ENCODE measurements at places on chromosomes 3 and 15. TPM values are rescaled to one million over a fixed set of nuclear protein-coding genes. Genes with fewer than 3 reads are reported as not detected.

Gene IMPG2
- 0.21 TPM for total RNA-seq

Gene UQCRC1
- total RNA-seq, result 226 TPM

Gene PRTG
- 0.41 TPM for total RNA-seq

Gene DUOXA2
- not detected for total RNA-seq

Gene SERP1
- total RNA-seq, result 212 TPM

Gene SLC26A6
- total RNA-seq, result 102 TPM

DNA sequence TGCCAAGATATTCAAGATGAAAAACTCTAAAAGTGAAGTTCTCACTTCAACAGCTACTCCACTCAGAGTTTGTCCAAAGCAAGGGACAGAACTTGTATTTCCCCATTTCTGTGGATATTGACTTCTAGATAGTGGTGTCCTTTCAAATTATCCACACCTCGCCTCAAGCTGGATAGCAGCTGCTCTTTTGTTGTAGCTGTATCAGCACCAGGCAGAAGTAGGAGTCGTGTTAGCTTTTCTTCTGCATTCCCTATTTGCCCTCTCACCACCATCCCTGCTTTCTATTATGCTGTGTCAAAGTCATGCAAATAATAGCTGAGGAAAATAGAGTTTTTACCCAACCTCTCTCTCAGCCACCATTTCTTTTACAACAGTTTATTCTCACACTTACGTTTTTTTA lies 303.8 kb downstream of the EPHA3 start:
- H3K4me1 ChIP-seq, result no peaks in the 10 kb centered on the region
- no peak for DNase-seq
- H3K36me3 ChIP-seq, result no peaks in the 10 kb centered on the region
- no peak overlapping the region for H3K27ac ChIP-seq
- H3K4me3 ChIP-seq, result no peak overlapping the region
- H3K27me3 ChIP-seq, result no peaks in the 10 kb centered on the region

DNA sequence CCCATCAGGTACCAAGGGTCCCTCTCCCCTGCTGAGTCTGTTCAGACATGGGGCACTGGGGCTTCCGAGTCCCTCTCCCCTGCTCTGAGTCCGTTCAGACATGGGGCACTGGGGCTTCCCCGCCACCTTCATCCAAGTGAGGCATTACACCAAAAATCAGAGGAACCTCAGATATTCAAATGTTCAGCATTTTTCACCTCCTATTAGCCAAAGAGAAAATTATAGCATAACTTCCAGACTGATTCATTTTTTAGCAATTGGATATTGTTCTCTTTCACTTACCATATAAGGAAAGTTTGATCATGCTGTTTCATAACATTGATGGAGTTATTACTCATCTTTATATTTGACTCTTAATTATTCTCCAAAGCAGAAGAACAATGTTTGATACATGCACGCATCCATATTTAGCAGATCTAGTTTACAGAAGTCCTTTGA lies 213.9 kb downstream of the MTHFS start:
- DNase-seq, result no peak
- no peaks in the 10 kb centered on the region for H3K27me3 ChIP-seq
- H3K36me3 ChIP-seq, result no peaks in the 10 kb centered on the region
- no peak overlapping the region for H3K4me3 ChIP-seq

DNA sequence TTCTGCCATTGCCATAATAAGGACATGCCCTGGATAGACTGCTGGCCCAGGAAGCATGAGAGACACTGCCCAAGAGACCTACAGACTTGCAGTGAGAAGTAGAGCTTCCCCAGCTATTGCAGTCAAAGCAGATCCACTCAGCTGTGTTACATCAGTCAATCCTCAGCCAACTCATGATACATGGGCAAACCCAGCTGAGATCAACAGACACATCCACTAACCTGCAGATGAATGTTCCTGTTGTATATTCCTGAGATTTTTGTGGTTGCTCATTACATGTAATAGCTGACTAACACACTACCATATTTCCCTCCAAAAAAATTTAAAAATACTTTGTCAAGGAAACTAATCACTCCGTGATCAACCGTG lies 68.6 kb downstream of the DCLK3 start:
- H3K4me1 ChIP-seq, result no peaks in the 10 kb centered on the region
- DNase-seq, result no peak
- H3K27ac ChIP-seq, result no peak overlapping the region

DNA sequence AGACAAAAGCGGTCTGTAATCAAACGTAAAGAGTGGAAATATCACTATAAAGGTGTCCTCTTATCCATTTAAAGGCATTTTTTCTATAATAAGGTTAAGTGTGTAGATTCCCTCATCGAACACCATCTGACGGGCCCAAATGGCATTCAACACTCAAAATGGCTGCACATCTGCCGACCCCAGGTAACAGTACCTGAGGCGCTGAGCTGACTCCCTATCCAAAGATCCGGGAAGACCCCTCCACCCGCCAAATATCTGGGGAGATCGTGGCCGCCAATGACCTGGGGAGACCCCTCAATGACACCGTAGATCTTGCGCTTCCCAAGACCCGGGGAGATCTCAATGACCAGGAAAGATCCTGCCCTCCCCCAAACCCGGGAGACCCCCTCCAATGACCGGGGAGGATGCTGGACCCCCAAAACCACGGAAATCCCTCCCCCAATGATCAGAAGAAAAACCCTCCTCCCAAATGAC lies 476 bp downstream of the IP6K2 start:
- no peaks in the 10 kb centered on the region for H3K27me3 ChIP-seq
- peak overlapping the region; percentile 87 for H3K4me3 ChIP-seq
- H3K27ac ChIP-seq, result peak overlapping the region; percentile 74
- peaks cover 41% of the 10 kb centered on the region for H3K4me1 ChIP-seq

DNA sequence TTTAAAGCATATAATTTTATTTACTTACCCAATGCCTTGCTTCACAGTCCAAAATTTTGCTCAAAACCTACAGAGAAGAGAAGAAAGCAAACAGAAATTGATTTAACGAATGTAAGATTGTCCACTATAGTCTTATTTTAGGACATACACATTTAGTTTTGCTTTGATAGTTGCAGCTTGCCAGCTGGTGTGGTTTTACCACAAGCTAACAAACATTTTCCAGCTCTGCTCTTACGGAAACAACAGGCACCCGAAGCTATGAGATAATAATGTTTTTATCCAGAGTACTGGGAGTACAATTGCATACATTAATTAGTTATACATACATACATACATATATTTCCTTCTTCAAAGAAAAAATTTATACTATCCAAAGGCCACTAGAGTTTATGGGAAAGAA lies 10.4 kb downstream of the BCL6 start:
- DNase-seq, result no peak
- no peak overlapping the region for H3K4me3 ChIP-seq
- peaks cover 24% of the 10 kb centered on the region for H3K4me1 ChIP-seq
- no peak overlapping the region for H3K27ac ChIP-seq
- H3K27me3 ChIP-seq, result no peaks in the 10 kb centered on the region

GRCh38 chr15:82585072-82585471 lies 44.8 kb upstream of the RPS17 start:
- H3K36me3 ChIP-seq, result no peaks in the 10 kb centered on the region
- H3K27me3 ChIP-seq, result no peaks in the 10 kb centered on the region
- H3K27ac ChIP-seq, result no peak overlapping the region
- no peaks in the 10 kb centered on the region for H3K4me1 ChIP-seq
- no peak for DNase-seq

- no peak overlapping the region for H3K4me3 ChIP-seq
- H3K27me3 ChIP-seq, result no peaks in the 10 kb centered on the region
- no peaks in the 10 kb centered on the region for H3K36me3 ChIP-seq
- DNase-seq, result no peak
- no peak overlapping the region for H3K27ac ChIP-seq
- peaks cover 5% of the 10 kb centered on the region for H3K4me1 ChIP-seq
These were observed 6.6 kb downstream of the ATP6V1A start for GRCh38 chr3:113753376-113753985.

DNA sequence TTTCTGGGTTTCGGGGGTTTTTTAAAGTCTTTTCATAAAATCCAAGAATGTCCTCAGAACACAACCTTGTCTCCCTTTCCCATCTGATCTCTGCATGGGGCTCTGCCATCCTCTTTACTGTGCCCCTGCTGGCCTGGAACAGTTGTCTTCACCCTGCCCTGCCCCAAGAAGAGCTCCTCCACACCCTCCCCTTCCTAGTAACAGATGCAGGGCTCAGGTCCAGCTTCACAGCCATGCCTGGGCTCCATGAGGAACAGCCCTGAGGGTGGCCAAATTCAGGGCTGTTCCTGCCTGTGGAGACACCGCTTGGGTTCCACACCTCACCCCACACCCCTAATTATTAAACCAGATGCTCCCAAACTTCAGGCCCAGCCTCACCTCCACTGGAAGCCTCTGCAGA lies 12.9 kb upstream of the ULK3 start:
- no peaks in the 10 kb centered on the region for H3K27me3 ChIP-seq
- H3K27ac ChIP-seq, result no peak overlapping the region
- no peak for DNase-seq
- peaks cover 38% of the 10 kb centered on the region for H3K36me3 ChIP-seq
- peaks cover 5% of the 10 kb centered on the region for H3K4me1 ChIP-seq

DNA sequence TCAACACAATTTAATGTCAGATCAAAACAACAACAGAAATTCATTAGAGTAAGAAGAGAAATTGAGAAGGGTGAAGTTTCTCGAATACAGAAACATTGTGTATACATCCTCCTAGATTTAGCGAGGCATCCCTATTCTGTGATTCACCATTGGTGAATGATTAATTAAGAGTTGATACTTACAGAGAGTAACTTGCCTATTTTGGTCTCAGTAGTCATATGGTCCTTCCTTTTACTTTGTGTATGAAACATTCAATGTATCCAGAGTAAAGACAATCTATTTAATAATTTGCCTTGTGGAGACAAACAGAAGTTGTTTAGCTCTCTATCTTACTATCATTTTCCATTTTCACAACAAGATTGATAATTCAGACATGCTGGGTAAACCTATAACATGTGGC lies 432.0 kb downstream of the ZPLD1 start:
- H3K27me3 ChIP-seq, result no peaks in the 10 kb centered on the region
- no peak overlapping the region for H3K4me3 ChIP-seq
- H3K36me3 ChIP-seq, result no peaks in the 10 kb centered on the region
- H3K27ac ChIP-seq, result no peak overlapping the region
- no peaks in the 10 kb centered on the region for H3K4me1 ChIP-seq

DNA sequence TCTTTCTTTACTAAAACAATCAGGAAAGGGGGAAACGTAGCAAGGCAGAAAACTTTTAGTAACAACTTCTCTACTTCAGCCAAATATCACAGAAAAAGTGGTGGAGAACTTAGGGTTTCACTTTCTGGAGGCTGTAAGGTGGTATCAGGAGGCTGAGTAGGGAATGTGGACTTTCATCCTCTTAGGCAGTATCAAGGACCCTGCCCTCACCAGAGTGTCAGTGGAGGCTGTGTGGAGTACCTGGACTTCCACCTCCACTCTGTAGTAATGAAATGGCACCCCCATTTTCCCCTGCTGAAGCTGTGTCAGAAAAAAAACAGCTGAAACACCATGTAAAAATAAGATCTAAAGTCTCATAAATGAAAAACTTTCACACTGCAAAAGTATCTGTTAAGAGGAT lies 11.2 kb upstream of the HHLA2 start:
- H3K27ac ChIP-seq, result no peak overlapping the region
- no peaks in the 10 kb centered on the region for H3K4me1 ChIP-seq
- no peak for DNase-seq
- no peaks in the 10 kb centered on the region for H3K27me3 ChIP-seq
- H3K4me3 ChIP-seq, result no peak overlapping the region

DNA sequence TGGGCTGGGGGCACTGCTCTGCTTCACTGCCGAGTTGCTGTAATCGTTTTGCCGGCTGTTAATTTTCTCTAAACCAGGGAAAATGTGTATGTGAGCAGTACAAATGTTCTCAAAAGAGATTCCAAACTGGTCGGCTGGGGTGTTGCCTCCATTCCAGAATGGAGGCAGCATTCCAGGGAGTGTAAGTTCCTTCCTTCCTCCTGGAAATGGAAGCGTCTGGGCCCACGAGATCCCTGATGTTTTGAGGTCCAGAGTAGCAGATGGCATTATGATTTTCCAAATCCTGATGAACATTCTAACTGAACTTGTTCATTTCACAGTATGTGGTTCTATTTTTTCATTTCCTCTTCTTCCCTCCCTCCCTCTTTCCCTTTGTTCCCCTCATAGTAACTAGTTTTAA lies 64.4 kb upstream of the SKOR1 start:
- no peaks in the 10 kb centered on the region for H3K27me3 ChIP-seq
- DNase-seq, result no peak
- no peaks in the 10 kb centered on the region for H3K36me3 ChIP-seq

DNA sequence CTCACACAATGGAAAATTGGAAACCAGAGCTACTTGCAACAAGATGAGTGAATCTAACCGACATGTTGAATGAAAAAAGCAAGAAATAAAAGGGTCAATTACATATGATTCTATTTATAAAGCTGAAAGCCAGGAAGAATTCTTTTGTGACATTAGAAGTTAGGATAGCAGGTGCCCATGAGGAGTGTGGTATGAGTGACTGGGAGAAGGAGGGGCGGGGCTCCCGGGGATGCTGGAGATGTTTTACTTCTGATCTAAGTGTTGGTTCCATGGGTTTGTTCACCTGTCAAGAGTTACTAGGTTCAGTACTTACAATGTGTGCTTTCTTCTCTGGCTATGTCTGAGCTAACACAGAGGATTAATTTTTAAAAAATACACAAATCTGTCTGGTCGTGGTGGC lies 60.8 kb downstream of the NSMCE3 start:
- no peaks in the 10 kb centered on the region for H3K36me3 ChIP-seq
- DNase-seq, result no peak
- H3K27ac ChIP-seq, result no peak overlapping the region
- H3K4me3 ChIP-seq, result no peak overlapping the region
- no peaks in the 10 kb centered on the region for H3K4me1 ChIP-seq
- H3K27me3 ChIP-seq, result no peaks in the 10 kb centered on the region

GRCh38 chr15:27498700-27499099 lies 527.7 kb downstream of the GABRG3 start:
- DNase-seq, result no peak
- no peak overlapping the region for H3K27ac ChIP-seq
- no peak overlapping the region for H3K4me3 ChIP-seq
- no peaks in the 10 kb centered on the region for H3K36me3 ChIP-seq

GRCh38 chr3:87052499-87053260 lies 61.7 kb upstream of the VGLL3 start:
- no peak for DNase-seq
- H3K27ac ChIP-seq, result no peak overlapping the region
- H3K4me3 ChIP-seq, result no peak overlapping the region
- H3K4me1 ChIP-seq, result no peaks in the 10 kb centered on the region

- peaks cover 6% of the 10 kb centered on the region for H3K4me1 ChIP-seq
- peak overlapping the region; percentile 61 for H3K4me3 ChIP-seq
- no peaks in the 10 kb centered on the region for H3K36me3 ChIP-seq
- no peaks in the 10 kb centered on the region for H3K27me3 ChIP-seq
- DNase-seq, result peak; percentile 19
- H3K27ac ChIP-seq, result peak overlapping the region; percentile 61
These were observed 85.3 kb downstream of the MEIS2 start for GRCh38 chr15:37015035-37015434.

DNA sequence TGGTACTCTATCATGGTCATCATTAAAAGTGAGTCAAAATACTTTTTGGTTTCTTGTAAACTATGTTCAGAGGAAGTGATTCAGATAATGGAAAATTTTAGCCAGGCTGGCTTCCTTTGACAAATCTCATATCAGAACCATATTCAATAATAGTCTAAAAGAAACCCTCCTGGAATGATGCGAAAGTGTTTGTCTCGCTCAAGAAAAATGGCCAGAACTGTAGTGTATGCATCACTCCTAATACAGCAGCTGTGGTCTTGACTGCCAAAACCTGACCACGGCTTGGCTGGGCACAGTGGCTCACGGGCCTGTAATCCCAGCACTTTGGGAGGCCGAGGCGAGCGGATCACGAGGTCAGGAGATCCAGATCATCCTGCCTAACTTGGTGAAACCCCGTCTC lies 35.6 kb upstream of the KCNMB2 start:
- H3K36me3 ChIP-seq, result no peaks in the 10 kb centered on the region
- H3K4me3 ChIP-seq, result no peak overlapping the region
- no peak overlapping the region for H3K27ac ChIP-seq
- no peaks in the 10 kb centered on the region for H3K27me3 ChIP-seq

All from thoracic aorta (tissue), 2 donors.